Dorsolateral prefrontal cortex (tissue), 122 donors: ENCODE measurements at places on chromosomes 4 and X.
A peak's percentile ranks its signal among the peaks of the same experiment; 100 is the strongest.

DNA sequence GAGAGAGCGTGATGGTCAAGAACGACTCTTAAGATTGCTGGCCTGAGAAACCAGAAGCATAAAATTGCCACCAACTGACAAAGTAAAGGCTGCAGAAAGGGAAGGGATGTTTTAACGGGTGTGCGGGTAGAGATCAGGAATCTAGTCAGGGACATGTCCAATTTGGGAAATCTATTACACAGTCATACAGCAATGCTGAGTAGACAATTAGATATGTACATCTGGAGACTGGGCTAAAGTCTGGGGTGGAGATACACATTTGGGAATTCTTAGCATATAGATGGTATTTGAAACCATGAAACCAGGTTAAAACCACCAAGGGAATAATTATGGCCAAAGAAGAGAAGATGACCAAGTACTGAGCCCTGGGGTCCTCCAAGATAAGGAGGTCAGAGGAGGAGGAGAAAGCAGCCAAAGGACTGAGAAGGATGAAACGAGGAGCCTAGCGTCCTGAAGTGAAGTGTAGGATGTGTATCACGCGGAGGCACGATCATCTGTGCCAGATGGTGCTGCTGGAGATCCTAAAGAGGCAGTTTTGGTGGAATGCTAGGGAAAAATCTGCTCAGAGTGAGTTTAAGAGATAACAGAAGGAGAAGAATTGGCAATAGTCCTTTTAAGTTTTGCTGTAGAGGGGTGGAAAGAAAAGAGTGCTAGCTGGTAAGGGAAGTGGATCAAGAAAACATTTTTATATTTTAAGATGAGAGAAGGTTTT, 36.5 kb downstream of the SEC24D start:
- DNase-seq, result peak; percentile 57

GRCh38 chr4:28490669-28491068, 1630.0 kb downstream of the STIM2 start:
- DNase-seq, result no peak

DNA sequence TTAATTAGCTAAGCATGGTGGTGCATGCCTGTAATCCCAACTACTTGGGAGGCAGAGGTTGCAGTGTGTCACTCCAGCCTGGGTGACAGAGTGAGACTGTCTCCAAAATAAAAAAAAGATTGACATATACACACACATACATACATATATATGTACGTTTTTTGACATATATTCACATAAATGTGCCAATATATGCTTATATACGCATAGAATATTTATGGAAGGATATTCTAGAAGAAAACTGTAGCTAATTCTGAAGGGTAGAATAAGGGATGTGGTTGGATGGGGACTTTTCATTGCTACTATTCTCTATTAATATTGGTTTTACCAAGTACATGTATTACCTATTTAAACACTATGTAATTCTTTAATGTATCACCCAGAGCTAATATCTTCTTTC, 19.7 kb downstream of the ZGRF1 start:
- DNase-seq, result no peak

GRCh38 chr4:24428850-24429249, 155.5 kb downstream of the DHX15 start:
- DNase-seq, result no peak

- no peak for DNase-seq
Observed at GRCh38 chr4:121057466-121057922, 14.8 kb downstream of the NDNF start.

DNA sequence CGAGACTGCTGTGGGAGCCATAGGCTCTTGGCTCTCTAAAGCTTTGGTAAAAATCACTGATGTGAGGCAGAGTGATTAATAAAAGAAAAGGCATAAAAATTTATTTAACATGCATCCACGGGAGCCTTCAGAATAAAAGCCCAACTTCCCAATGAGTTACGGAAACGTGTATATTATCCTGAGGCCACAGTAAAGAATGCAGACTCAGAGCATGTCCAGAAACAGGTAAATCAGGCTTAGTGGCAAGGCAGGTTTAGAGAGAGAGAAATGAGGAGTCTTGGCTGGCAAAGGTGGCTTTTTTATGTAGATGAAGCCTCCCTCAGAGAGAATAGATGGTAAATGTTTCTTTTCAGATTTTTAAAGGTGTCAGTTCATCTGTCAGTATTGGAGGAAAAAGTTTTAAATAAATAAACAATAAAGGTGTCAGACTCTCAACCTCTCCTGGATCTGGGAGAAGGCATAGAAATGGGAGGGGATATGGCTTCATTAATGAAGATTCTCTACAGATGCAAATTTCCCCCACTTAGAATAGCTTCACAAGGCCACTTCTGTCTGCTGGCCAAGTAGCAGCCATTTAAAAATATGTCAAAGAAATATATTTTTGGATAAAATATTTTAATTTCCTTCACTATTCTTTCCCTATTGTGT, 24.0 kb downstream of the C4orf51 start:
- DNase-seq, result no peak

DNA sequence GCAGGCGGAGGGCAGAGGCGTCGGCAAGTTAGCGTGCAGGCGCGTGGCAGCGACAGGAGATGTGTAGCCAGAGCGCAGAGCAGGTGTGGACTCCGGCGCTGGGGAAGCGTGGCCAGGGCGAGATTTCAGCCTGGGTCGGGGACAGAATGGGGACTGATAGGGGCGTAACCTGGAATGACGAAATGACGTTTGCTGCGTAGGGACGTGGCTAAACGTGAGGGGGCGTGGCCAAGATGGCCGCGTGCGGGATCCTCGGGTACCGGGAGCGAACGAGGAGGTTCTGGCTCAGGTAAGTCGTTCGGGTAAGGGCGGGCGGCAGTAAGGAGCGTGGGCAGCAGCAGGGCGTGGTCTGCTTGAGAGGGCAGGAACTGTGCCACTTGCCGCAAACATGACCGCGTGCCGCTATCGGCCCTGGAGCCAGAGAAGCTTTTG, 10.9 kb upstream of the CLTRN start:
- peak; percentile 87 for DNase-seq

DNA sequence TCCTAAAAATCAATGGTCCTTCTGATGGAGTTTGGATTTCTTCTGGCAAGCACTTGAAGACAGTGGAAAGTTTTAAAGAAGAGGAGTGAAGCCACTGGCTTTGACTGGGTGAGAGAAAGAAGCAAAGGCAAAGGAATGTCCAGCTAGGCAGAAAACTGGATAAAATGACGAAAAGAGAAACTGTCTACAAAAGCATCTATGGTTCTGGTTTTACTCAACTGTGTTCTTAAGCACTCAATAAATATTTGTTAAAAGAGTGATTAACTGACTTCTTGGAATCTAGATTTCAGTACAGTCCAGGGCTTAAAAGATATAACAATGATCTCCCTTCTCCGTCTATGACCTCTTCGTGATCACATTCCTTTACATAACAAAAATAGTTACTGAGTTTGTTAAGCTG, 52.4 kb downstream of the PACRGL start:
- DNase-seq, result no peak

DNA sequence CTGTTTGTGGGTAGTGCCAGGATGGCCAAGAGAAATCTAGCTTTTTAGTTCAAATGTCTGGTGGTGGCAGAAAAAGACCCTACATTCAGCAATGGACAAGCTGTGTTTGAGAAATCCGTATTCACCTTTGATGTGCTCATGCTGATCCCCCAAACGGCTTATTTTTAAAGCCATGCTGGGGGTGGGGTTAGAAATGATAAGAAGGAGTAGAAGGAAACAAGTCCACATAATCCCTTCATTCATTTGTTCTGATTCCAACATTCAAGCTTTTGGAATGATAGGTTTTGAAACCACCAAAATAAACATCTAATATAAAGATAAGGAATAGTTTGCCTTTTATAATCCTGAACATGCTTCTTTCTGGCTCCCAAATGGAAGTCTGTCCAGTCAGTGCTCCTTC, 92.0 kb upstream of the DKK2 start:
- no peak for DNase-seq

DNA sequence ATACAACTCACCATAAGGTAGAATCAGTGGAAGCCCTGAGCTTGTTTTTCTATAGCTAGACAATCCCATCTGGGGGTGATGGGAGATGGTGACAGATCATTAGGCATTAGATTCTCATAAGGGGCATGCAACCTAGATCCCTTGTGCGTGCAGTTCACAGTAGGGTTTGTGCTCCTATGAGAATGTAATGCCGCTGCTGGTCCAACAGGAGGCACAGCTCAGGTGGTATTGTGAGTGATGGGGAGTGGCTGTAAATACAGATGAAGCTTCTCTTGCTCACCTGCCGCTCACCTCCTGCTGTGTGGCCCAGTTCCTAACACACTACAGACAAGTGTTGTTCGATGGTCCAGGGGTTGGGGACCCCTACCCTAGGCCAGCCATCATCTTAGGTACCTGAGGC, 5.9 kb upstream of the GATB start:
- no peak for DNase-seq

DNA sequence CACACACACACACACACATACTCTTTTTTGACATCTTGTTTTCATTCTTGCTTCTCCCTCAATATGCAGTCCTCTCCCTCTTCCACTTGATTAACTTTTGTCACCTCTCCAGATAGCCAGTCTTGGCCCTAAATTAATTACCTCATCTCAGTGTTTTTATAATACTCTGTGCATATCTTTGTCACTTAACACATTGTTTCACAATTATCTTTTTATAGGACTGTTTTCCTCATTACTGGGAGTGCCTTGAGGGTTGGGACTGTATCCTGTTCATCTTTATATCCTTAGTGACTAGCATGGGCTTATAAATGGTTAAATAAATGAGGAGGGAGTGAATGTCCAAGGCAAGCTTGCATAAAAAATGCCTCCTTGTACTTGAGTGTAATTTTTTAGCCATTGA, 33.1 kb downstream of the SYNPO2 start:
- no peak for DNase-seq

- no peak for DNase-seq
Observed at GRCh38 chr4:8052160-8052691, 106.4 kb downstream of the ABLIM2 start.

DNA sequence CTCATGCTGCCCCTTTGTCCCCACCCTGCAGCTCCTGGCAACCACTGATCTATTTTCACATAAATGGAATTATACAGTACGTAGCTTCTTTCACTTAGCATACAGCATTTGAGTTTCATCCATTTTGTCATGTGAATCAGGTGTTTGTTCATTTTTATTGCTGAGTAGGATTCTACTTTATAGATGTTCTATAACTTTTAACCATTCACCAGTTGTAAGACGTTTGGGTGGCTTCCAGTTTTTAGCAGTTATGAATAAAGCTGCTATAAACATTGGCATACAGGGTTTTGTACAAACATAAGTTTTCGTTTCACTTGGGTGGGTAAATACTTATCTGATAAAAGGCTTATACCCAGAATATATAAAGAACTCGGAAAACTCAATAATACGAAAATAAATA, 102.3 kb upstream of the KLHL13 start:
- DNase-seq, result no peak

GRCh38 chrX:113580486-113580885, 739.9 kb upstream of the AMOT start:
- no peak for DNase-seq

DNA sequence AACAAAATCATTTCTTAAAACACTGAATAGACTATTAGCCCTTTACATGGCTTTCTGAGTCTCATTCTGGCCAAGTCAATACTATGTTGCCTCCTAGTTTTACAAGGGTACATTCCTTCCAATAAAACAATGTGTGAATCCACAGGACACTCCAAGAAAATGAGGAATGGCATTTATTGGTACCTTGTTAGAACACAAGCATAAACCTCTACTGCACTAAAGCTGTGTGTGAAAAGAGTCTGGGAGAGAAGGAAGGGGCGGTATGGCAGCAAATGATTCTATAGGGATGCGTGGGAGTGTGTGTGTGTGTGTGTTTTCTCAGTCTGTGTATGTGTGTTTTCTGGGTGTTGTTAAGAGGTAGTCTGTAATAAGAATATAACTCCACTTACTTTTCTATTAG, 48.9 kb downstream of the CXCL1 start:
- DNase-seq, result no peak

GRCh38 chrX:74521961-74522751, 92.3 kb downstream of the RLIM start:
- DNase-seq, result no peak

DNA sequence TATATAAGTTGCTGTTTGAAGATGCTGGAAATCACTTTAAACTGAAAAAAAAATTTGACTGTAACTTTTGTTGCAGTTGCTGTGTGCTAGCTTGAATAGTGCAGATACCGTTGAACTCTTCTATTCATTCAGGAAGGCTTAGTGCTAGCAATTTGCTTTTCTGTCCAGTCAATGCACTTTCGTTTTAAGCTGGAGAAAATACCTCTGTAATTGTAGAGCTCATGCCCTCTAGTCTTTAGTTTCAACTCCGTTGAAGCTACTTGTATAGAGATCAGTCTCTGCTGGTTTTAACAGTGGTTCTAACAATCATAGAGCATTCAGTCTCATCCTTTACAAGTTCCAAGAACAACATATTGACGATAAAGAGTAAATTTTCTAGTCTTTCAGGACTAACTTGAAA, 49.0 kb upstream of the TRPC3 start:
- no peak for DNase-seq

DNA sequence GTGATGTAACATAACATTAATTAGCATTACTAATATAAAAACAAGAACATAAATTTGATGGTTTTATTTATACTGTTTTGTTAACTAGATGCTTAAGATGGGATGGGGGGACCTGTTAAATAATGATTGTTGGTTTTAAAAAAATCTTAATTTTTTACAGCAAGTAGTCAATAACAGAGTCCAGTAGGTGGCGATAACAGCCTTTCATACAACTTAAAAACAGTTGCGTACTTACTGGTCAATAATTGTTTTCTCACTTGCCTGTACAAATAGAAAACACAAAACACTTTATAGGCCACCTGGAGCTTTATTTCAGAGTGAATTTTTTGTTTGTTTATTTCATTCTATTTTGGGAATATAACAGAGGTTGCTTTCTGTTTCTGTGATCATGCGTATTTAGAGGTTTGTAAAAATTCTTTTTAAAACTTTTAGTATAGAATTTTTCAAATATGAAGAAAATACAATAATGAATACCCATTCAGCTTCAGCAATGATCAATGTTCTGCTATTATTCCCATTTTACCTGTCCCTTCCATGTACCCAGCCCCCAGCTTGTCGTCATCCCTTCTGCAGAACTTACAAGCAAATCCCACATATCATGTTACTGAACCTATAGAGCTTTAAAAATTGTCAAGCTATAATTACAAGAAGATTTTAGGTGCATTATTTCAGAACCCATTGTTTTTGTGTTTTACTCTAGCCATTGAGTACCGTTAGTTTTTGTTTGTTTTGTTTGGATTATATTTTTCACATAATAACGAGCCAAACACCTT, 97.1 kb downstream of the MRPL1 start:
- DNase-seq, result no peak

- no peak for DNase-seq
Observed at GRCh38 chr4:2860391-2861348, 17.0 kb downstream of the ADD1 start.

GRCh38 chrX:139172731-139173130, 357.8 kb upstream of the F9 start:
- DNase-seq, result no peak
